ENCODE measurements at places on chromosomes 13 and 19.
A peak's percentile ranks its signal among the peaks of the same experiment; 100 is the strongest.

GRCh38 chr13:93375491-93375890 is 148.9 kb downstream of the GPC6 start:
- DNase-seq = no peak

DNA sequence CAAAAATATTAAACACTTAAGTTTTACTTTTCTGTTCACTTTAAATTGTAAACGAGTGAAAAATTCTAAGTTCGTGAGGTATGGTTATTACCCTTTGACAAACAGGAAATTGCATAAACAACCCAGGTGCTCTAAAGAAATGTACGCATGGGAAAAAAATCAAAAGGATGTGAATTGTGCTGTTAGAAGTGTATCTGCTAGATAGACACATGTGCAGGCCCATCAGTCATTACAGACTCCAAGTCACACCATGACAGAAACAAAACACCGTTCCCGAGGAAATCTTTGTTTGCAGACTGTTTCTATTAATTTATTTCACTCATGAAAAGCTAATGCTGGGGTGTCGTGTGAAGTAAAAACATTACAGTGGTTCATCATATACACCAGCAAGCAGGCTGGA is 17.0 kb upstream of the DOCK9 start:
- no peak for DNase-seq

DNA sequence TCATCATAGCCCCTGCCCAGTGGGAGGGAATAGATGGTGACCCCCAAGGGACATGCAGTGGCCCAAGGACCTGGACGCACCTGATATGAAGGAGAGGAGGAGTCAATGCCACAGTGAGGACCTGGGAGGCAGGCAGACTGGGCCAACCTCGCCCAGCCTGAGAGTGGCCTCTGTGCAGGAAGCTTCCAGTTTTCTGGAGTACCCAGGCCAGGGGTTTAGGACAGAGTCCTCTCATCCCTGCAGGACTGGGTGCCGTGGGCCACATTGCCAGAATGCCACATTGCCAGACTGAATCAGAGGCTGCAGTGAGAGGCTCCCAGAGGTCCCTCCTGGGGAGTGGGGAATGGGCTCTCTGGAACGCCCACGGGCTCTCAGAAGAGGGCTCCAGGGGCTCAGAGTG is 82.9 kb upstream of the VSTM2B start:
- no peak for DNase-seq

GRCh38 chr13:72617186-72617585 is 110.2 kb downstream of the MZT1 start:
- no peak for DNase-seq

- DNase-seq = no peak
Measured at GRCh38 chr19:6138066-6138465, 2.6 kb downstream of the ACSBG2 start.

DNA sequence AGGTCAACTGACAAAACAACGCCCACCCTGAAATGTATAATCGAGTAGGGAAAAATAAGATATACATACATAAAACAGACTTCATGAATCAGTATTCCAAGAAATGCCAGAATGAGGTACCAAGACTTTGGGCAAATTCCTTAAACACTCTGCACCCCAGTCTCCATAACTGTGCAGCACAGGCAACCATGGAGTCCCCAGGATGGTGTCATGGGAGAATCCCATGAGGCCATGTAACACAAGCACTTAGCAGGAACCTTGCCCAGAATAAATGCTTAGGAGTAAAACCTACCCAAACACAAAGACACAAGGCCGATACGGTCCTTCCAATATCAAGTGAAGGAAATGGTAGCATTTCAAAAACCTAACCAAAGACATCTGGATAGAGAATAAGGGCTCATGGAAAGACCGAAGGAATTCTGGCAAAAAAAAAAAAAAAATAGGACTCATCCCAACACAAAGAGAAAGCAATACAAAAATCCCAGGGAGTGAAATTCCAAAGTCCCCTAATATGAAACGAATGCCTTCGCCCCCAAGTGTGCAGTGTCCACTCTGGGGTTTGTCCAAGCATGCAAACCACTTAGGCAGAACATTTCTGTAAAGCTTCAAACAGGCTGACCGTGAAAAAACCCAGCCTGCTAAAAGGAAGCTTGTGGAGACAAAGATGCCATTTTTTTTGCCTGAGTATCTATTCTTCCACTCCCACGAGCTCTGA is 11.1 kb downstream of the ZC3H4 start:
- DNase-seq = peak; percentile 60

- peak; percentile 43 for DNase-seq
Measured at GRCh38 chr13:50531917-50532899, 311.3 kb downstream of the DLEU7 start.

GRCh38 chr13:49308921-49309408 is 61.2 kb downstream of the CDADC1 start:
- no peak for DNase-seq

GRCh38 chr13:45196096-45196495 is 4.7 kb downstream of the KCTD4 start:
- DNase-seq = no peak

DNA sequence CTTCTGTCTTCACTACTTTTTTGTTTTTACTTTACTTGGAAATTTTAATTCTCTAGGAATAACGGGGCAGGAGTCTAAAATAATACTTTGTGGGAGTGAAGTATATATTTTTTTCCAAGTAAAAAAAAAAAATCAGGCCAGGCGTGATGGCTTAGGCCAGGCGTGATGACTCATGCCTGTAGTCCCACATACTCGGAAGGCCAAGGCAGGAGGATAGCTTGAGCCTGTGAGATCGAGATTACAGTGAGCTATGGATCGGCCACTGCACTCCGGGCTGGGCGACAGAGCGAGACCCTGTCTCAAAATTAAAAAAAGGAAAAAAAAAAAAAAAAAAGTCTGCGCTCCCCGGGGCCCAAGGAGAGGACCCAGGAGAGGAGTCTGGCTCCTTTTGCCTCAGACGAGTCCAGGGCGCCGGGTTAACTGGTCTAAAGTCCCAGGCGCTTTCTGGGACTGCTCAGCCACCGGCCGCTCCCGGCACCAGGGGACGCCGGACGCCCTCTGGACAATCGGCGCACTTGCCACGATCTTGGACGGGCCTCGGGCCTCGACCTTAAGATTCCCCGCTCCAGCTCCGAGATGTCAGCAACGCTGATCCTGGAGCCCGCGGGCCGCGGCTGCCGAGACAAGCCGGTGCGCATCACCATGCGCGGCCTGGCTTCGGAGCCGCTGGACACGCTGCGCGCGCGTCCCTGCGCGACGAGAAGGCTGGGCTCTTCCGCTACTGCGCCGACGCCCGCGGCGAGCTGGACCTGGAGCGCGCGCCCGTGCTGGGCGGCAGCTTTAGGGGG is 2.7 kb upstream of the ZFP82 start:
- no peak for DNase-seq

- DNase-seq = no peak
Measured at GRCh38 chr13:94859278-94859691, 146.9 kb upstream of the SOX21 start.

GRCh38 chr19:47445937-47446402 is 25.7 kb downstream of the SLC8A2 start:
- no peak for DNase-seq
